A172 (cell line): ENCODE measurements at places on chromosomes 1 and 21. TPM values are rescaled to one million over a fixed set of nuclear protein-coding genes. Genes with fewer than 3 reads are reported as not detected.

TMPRSS15 gene
- total RNA-seq: 0.02 and 0.12 TPM in 2 replicates

UBE2U gene
- not detected in 2 replicates for total RNA-seq

MCOLN2 gene
- total RNA-seq: 3.9 and 6.9 TPM in 2 replicates

OR2AK2 gene
- total RNA-seq: not detected in 2 replicates

- DNase-seq: no peak
Measured at GRCh38 chr1:98157524-98158313, 236.9 kb upstream of the DPYD start.

DNA sequence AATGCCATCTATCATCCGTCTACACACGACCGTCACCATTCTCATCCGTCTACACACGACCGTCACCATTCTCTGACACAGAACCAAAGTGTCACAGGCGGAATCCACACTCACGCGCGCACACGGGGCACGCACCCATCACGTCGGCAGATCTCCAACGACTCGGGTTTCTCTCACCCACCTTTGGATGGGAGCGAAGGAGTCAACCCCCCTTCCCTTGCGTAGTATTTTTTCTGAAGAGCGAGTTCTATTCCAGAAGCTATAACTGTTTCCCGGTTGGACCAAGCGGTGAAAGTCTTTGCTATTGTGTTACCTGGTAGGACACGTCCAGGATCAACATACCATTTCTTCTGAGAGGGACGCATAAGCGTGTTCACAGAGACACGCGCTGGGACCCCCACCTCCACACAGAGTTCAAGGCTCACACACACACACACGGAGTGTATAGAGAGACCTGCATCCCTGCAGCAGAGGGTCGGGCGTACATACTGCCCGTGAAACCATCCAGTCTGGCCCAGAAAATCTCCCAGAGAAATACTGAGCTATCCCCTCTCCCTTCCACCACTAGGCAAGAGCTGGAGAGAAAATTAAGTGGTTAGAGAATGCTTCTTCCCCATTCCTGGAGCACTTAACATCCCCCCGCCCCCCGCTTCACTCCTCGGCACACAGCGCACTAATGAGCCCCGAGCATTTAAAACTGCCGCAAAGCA, 741 bp downstream of the DUSP10 start:
- peak; percentile 32 for DNase-seq

- DNase-seq: peak; percentile 73
Measured at GRCh38 chr1:227234998-227235405, 83.3 kb downstream of the CDC42BPA start.

DNA sequence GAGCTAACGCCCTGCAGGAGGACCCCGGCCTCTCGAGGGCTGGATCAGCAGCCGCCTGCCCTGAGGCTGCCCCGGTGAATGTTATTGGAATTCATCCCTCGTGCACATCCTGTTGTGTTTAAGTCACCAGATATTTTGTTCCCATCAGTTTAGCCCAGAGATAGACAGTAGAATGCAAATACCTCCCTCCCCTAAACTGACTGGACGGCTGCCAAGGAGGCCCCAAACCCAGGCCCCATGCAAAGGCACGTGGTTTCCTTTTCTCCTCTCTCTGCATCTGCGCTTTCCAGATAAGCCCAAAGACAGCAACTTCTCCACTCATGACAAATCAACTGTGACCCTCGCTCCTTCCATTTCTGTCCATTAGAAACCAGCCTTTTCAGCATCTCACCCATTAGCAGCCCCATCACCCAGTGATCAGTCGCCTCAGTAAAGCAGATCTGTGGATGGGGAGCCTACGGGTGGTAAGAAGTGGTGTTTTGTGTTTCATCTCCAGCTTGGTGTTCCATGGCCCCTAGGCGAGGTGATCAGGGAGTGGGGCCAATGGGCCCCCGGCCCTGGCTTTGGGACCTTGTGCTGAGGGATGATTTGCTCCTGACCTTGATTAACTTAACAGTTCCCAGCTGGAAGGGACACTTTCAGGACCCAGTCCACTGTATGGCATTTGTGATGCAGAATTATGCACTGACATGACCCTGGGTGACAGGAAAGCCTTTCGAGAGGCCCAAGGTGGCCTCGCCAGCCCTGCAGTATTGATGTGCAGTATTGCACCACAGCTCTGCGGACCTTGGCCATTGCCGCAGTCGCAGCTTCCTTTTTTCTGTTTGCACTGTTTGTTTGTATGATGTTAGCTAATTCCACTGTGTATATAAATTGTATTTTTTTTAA, 5.2 kb downstream of the NPPA start:
- no peak for DNase-seq

DNA sequence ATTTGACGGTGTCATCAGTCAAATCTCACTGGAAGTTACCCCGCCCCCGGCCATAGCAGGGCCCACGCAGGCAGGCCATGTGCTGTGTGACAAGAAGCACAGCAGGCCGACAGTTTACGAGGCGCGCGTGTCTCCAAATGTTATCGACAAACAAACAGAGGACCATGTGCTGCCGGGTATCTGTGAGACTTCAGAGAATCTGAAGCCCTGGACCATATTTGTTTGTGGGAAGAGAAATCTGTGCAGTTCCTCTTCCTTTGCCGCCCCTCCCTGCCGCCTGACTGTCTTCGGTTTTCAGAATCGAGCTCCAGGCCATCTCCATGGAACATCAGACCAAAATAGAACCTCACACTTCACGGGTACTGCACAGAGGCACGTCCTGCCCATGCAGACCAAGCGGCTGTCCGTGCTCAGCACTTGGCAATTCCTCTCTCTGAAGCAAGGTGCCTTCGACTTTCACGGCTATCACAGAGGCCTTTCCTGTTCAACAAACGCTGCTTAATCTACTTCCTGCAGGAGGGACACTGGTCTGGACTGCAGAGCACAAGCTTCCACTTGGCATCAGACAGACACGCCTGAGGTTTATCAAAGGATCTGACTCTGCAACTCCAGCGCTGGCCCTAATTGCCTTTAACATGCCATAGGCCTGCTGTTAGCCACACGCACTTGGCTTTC, 135.7 kb upstream of the KRTAP19-8 start:
- no peak for DNase-seq

DNA sequence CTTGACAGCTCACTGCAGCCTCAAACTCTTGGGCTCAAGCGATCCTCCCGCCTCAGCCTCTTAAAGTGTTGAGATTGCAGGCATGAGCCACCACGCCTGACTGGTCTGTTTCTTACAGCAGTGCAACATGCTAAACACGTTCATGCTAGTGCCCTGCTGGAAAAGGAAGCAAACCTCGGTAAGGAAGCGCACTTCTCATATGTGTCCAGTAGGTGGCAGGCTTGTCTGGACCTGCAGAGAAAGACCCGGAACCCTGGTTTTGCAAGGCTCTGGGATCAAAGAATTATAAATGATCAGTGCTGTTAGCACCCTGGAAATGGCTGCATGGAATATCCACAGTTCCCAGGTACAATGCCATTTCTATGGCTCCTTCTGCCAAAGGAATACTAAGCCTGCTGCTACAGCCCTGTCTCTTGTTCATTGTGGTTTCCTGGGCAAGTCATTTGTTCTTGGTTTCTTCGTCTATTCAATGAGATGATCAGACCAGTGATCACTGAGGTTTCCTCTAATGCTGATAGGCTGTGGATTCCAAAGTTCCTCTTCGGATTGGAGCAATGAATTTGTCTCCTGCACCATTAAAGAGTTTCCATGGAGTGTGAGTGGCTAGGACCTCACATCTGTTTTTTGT, 15.9 kb downstream of the RNU5D-1 start:
- DNase-seq: peak; percentile 58

DNA sequence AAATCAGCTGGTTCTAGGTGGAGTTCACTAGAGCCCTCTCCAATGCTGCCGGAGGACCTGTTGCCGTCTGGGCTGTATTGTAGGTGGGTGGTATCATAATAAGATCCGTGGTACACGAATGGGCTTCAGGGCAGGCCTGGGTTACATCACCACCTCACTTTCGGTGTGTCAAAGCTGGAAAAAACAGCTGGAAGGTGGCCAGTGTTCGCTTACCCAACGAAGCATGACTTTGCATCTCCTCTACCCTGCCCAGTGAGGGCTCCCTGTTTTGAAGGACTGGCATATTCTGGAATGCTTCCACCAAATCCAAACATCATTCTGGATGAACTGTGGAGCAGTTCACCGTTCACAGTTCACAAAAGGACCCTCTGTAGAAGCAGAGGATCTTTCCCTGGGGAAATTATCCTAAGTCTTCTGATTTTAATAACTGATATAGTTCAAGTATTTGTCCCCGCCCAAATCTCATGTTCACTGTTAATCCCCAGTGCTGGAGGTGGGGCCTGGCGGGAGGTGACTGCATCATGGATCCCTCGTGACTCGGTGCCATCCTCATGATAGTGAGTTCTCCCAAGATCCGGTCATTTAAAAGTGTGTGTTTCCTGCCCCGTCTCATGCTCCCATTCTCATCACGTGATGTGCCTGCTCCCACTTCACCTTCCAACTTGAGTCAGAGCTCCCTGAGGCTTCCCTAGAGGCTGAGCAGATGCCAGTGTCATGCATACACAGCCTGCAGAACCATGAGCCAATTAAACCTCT, 429.0 kb downstream of the KIF26B start:
- no peak for DNase-seq
